ENCODE measurements at places on chromosomes 5 and 9.

- no peak for DNase-seq
These were observed 8.2 kb downstream of the OR1K1 start for GRCh38 chr9:122808141-122808540.

GRCh38 chr9:129008986-129009583 is 19.0 kb downstream of the SH3GLB2 start:
- DNase-seq: no peak

DNA sequence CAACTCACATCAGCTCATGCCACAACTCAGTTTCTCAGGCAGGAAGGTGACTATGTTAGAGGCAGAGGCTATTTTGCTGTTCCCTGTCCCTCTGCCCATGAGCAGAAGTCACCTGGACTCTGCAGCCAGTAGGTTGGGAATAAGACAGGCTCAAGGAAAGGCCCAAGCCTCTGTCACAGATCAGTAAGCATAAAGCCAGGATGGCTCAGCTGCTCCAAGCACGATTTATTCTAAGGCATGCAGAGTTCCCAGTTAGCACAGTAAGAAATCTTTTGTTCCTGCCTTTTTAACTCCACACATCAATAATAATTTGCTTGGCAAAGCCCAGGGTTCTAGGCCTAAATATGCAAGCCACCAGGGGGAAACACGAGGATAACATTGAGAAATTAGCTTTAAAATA is 249.0 kb upstream of the ADRA1B start:
- DNase-seq: no peak

DNA sequence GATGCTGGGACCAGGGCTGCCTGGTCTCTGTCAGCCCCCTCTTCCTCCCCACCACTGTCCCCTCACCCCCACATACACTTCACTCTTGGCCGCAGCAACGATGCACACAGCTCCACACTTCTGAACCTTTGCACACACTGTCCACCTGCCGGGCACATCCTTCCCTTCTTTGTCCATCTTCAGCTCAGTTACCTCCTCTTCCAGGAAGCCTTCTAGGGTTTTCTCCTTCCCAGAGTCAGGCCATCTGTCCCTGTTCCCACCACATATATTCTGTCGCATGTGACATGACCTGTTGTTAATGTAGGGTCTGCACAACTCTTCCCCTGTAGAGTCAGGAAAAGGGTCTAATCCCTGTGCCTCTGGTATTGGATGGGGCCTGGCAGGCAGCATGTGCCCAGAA is 38.6 kb upstream of the PHYKPL start:
- no peak for DNase-seq

DNA sequence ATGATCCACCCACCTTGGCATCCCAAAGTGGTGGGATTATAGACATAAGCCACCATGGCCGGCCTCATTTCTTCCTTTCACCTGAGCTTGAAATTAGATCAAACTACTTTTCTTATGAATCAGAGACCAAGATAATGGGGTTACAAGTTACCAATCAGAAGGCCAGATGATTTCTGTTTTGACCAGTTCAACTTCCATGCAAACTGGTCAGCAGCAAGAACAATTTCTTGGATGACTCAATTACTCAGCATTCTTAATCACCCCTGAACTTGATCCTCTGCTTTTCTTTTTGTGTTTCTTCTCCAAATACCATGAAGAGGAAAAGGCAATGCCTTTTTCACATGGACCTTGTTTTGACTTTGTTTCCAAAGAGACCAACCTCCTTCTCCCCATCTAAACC is 10.0 kb upstream of the PLIN2 start:
- DNase-seq: no peak

GRCh38 chr5:167530548-167530947 is 760.9 kb upstream of the WWC1 start:
- no peak for DNase-seq

All from T-helper 2 cell (primary cell).